ENCODE measurements at places on chromosomes 3 and 15.

GRCh38 chr3:129577925-129578786, 28.3 kb downstream of the PLXND1 start:
- no peak for DNase-seq

DNA sequence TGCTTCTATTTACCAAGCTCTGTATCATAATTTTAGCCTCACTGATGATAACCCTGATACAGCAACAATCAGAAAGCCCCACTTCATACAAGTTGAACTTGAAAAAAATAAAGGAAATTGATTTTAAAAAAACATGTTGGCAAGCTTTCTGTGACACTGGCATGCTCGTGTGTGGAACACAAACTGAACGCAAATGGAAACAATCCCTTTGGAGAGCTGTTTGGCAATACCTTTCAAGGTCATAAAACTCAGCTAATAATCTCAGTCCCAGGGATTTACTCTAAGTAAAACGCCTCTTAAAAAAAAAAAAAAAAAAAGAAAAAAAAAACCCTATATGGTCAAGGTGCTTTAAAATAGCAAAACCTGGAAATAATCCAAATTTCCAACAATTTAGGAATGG, 166.7 kb upstream of the BCL6 start:
- DNase-seq = no peak

GRCh38 chr15:41661518-41662225, 1.5 kb downstream of the MGA start:
- DNase-seq = peak; percentile 64

DNA sequence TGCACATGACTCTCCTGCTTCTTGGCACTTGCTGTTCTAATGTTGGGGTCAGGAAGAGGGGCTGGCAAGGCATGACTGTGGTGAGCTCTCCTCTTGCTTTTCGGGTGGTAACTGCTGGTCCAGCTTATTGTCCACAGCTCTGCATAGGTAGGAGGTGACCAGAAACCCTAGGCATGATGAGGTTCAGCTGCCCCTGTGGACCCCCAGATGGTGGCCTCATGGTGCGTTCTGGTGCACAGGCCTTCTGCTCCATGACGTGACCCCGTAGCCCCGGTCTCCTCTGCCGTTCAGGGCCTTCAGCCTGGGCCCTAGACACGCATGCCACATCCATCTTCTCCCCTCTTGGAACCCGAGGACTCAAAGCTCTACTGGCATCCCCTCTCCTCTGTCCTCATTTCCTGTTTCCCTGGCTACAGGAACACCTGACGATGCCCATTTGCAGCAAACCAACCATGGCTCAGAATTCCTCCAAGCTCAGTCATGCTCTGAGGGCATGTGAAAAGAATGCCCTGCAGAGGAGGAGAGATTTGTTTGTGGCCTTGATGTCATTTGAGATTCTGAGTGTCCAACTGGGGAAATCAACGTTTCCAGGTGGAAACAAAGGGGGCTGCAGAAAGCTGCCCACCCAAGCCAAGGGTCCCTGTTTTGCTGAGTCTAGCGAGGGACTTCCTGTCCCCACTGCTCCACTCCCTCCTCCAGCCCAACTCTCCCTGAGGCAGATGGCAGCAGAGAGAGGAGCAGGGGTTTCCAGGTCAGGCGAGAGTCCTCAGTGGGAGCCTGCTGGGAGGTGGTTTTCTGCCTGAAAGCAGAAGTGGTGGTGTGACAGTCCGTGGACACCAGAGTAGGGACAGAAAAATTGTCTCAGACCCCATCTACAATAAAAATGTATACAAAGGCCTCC, 198.7 kb upstream of the LYSMD4 start:
- DNase-seq = no peak

GRCh38 chr15:25185156-25185710, 230.4 kb downstream of the SNRPN start:
- DNase-seq = no peak

- no peak for DNase-seq
Observed at GRCh38 chr3:79767905-79768267, at the start of gene ROBO1. ROBO1 (minus strand) TSS chr3:79767998.

DNA sequence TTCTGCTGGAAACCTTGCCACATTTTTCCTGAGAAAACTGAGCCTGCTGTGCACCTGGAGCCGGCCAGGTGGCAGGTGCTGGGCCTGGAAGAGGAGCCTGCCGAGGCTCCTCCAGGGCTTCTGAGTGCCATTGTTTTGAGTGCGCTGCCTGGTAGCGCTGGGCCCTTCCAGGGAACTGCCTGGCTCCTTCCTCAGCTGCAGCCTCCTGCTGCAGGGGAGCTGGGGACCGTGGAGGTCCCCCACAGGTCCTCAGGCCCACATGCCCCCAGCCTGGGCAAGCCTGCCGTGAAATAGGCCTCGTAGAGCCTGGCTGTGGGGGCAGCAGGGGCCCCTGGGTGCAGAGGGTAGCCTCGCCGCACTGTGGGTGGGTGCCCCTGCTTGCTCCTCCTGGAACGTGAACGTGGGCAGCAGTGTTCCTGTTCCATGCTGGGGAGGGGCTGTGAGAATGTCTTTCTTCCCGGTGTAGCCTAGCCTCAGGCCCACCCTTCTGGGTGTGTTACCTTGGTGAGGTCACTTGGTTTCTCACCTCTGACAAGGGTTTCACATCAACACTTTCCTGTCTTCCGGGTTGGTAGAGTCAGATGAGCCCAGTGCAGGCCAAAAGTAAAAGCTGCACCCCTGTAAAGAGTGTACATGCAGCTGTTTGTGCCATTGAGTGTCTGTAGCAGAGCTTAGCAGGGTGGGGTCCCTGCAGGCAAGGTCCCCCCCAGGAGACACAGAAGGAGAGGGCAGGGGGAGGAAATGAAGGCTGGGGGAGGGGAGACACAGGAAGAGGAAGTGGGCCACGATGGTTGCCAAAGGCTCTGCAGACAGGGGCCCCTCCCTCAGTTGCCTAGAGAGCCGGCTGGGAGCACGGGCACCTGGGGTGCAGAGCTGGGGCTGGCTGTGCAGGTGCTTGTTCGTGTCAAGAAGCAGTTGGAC, 34.5 kb downstream of the KLF13 start:
- no peak for DNase-seq

- DNase-seq = no peak
Observed at GRCh38 chr3:36876181-36876936, 68.5 kb downstream of the TRANK1 start.

DNA sequence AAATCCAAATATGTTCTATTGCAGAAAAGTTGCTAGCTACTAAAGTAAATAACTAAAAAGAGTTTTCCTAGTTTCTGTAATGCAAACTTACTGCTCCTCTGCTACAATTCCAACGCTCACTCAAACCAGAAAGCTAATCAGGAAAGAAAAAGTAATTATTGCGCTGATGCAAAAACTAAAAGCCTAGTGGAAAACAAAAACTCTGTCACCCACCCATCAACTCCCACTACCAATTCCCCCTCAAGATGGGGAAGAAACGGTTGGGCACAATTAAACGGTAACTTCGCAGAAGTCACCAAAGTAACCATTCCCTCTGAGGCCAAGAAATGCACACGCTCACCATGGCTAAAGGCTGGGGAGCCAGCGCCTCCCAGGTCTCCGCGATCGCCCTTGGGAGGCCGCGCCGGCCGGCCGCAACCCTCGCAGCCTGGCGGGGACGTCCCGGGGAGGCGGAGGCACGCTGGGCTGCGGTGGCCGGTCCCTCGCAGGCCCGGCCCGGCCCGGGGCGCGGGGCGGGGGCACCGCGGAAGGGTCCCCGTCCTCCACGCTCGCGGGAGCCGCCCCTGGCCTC, 684 bp downstream of the SLTM start:
- DNase-seq = no peak

- no peak for DNase-seq
Observed at GRCh38 chr3:30858894-30859389, 35.5 kb downstream of the GADL1 start.

DNA sequence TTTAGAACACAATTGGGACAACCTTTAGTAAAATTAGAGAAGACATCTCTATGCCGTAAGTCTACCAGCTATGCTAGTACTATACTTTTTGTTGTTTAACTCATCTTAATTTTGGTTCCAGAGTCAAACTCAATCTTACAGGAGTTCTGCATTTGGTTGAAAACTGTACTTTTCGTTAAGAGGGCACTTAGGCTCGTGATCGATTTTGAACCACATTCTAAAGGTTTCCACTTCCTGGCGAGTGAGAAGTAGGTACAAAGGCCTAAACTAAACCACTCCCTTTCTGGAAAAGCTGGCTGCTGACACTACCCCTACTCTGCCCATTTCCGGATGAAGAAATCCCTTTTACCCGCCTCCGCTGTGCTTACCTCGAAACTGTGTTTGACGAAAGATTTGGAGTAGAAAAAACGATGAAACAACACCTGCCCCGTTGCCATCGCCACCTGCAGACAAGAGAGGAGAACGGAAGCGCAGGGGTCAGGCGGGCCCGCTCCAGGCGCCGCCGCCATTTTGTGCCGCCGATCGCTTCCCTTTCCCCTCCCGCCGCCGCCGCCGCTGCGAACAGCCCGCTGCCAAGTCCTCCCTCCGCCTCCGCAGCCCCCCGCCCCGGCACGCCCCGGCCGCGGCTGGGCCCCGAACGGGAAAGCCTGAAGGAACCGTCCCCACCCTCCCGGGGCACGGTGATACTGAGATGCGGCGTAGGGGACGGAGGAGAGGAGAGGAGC, 748 bp downstream of the CCNL1 start:
- no peak for DNase-seq

- no peak for DNase-seq
Observed at GRCh38 chr15:80769153-80769828, 9.9 kb upstream of the CEMIP start.

DNA sequence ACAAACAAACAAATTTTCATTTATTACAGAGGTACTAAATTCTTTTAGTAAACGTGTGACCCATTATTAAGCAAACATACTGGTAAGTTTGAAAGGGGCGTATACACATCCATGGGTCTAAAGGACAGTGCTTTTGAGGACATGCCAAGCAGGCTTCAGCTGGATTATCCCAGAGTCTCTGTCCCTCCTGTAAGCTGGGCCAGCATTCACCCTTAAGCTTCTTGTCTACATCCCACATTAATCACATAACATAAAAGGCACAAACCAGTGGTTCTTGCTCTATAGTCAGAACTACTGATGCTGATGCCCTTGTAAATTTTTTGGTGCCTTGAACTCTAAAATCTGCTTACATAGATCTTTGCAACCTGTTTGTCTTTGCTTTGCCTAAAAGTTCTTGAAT, 150.8 kb upstream of the BNIP2 start:
- no peak for DNase-seq

DNA sequence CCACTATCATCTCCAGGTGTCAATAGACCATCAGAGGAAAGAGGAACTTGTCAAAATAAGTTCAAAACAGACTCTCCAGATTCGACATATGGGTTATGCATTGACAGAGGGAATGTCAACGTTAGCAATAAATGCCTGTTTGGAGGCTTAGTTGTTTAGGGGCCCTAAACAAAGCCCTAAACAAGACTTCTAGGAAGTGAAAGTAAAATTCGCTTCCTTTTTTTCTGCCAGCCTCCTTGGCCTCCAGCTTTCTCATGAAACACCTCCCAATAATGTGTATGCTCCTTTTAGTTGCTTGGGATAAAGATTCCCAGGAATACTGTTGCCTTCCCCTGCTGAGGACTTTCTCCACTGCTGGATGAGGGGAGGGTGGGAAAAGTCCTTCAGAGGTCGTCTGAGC, 70.9 kb upstream of the ARNT2 start:
- DNase-seq = no peak
